ENCODE measurements at places on chromosomes 4 and X.

GRCh38 chr4:104868958-104869357 is 277.7 kb upstream of the TET2 start:
- DNase-seq: no peak

- DNase-seq: no peak
Observed at GRCh38 chr4:111854494-111855087, 290.7 kb upstream of the FAM241A start.

DNA sequence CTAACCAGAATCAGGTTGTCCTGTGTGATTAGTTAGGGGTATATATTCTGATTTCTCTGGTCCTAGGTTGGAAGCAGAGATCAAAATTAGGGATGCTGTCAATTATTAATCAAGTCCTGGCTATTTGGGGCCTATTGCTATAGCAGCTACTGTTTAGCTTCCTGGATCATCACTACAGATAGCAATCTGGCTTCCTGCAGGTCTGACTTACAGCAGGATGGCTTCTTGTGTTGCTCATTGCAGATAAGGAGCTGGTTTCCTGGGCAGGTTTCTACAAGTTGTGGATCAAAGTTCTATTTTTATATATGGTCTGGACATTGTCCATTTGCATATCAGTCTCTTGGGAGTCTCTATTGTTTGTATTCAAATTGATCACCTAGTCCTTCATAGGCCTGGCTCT is 57.7 kb upstream of the C4orf54 start:
- no peak for DNase-seq

DNA sequence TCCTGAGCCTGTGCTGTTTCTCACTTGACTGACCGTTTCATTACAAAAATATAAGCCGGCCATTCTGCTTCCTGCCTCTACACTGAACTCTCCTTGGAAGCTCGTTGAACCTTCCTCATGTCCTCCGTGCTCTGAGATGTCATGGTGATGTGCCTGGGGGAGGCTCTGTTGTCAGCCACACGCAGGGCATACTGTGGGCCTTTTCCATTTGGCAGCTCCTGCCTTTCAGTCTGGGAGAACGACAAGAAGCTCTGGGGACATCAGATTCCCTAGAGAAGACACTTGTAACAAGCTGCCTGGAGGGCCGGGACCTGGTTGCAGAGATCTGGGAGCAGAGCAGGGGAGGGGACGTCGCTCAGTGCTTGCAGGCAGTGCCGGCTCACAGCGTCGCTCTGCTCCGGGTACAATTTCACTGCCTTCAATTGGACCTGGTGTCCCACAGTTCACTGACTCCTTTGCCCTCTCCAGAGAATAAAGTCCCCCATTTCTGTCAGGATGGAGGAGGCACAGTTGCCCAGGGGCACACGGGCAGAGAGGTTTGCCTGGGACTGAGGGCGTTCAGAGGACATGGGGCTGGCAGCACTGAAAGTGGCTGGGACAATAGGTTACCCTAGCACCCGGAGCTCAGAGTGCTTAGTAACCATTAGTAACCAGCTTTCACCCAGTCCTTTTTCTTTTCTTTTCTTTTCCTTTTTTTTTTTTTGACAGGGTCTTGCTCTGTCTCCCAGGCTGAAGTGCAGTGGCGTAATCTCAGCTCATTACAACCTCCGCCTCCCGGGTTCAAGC is 19.1 kb upstream of the MECP2 start:
- no peak for DNase-seq

DNA sequence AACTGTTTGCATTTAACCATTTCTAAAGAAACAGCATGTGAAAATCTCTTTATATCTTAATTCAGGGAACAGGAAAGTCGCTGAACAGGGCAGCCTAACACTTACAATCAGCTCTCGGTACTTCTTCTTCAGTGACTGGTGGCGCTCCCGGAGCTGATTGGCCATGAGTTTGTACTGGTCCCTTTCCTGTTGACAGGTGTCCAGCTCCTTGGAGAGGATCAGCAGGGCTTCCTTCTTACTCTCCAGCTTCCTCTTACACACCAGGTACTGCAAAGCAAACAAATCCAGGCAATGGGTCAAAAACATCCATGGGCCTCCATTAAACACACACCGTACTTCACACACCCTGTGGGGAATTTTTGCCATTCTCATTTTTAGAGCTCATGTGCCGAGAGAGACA is 36.4 kb downstream of the CCDC149 start:
- DNase-seq: no peak

DNA sequence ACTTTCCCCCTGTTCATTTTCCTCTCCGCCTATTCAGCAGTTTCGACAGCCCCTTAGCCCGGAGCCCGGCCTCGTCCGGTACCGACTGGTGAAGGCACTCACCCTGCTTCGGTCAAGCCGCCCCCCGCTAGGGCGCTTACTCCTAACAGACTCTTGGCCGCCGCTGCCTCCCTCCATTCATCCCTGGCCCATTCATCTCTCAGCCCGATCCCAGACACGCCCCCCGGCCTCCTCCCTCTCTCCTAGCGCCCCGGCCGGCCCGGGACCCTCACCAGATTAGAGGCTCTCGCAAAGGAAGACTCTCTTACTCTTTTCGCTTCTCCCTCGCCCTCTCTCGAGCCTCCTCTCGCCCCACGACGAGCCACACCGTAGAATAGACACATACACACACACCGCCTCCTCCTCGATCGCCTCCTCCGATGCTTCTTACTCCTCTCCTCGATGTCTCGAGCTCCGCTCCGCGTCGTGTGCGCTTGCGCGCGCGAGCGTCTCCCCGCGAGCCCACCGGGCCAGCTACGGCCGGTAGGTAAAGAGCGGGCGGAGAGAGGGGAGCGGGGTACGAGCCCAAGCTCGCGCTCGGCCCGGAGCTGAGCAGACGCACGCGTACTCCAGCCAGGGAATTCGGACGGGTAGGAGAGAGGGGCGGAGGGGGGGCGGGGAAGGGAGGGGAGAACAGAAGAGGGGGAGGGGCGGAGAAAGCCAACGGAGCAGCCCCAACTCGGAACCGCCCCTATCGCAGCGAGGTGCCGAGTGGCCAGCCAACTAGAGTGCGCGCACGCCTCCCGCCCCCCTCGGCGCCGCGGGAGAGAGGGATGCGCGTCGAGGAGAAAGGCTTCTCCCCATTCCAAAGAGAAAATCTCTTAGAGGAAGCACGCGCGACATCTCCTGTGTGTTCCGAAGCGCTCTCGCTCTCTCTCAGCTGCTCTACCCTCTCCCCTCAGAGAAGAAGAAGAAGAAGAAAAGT is at the start of gene WNK3:
TSS of gene WNK3 (minus strand) at position 633 of the 964 bp plus-strand sequence.
- DNase-seq: peak; percentile 82

Measured in NCI-H2171 treated with DMSO at 0.1 percent for 48 hours (cell line).